Smooth muscle cell of bladder (primary cell): ENCODE measurements at places on chromosomes 1 and 21. TPM values are rescaled to one million over a fixed set of nuclear protein-coding genes. Genes with fewer than 3 reads are reported as not detected.

The C1QC gene
- 0.14 TPM in 1 of 2 replicates, not detected in the other for total RNA-seq

The LRRC7 gene
- under 0.01 TPM in 2 replicates for total RNA-seq

The LBR gene
- 16.5 and 19.1 TPM in 2 replicates for total RNA-seq

The PTGER3 gene
- total RNA-seq, result 3.8 and 10.9 TPM in 2 replicates

The MSH4 gene
- 0.14 and 0.46 TPM in 2 replicates for total RNA-seq

The CR1 gene
- total RNA-seq, result not detected in 2 replicates

The ERICH3 gene
- total RNA-seq, result not detected in 2 replicates

The TLR5 gene
- total RNA-seq, result under 0.01 and 0.14 TPM in 2 replicates

The DDI2 gene
- total RNA-seq, result 10.0 and 14.5 TPM in 2 replicates

The TXNIP gene
- 46.4 and 229 TPM in 2 replicates for total RNA-seq

The CTH gene
- total RNA-seq, result 4.7 and 7.1 TPM in 2 replicates

The TRAF3IP3 gene
- under 0.01 and 0.28 TPM in 2 replicates for total RNA-seq
